GM10248 (cell line): ENCODE measurements at places on chromosomes 6 and 20.

- DNase-seq = no peak
Measured at GRCh38 chr6:116029535-116029934, 31.2 kb downstream of the FRK start.

- DNase-seq = no peak
Measured at GRCh38 chr6:7916959-7917358, 6.4 kb upstream of the TXNDC5 start.

GRCh38 chr6:49556429-49556837 is 6.0 kb downstream of the C6orf141 start:
- no peak for DNase-seq

DNA sequence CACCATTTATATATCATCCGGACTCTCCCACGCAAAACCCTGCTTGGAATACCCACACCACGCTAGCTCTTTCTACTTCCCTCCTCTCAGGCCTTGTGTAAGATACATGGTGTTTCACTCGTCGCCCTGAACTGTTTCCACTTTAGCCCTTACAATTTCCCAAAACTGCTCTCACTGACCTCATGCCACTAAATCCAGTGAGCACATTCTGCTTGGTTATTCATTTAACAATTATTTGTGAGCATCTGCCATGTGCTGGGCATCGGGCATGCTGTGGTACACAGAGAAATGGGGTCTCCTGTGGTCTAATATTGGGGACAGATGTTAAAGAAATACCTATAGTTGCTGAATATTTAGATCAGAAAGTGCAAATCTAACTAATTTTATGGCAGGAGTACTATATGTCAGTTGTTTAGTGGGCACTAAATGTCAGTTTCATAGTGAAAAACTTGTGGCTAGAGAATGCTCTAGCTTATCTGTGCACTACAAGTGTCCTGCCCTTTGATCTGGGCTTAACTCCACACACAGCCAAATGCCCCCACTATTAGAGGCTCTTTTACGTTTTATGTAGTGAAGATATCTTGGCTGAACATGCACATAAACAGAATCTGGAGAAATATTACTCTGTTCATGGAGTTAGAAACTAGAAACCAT is 41.0 kb downstream of the PLEKHG1 start:
- DNase-seq = no peak

DNA sequence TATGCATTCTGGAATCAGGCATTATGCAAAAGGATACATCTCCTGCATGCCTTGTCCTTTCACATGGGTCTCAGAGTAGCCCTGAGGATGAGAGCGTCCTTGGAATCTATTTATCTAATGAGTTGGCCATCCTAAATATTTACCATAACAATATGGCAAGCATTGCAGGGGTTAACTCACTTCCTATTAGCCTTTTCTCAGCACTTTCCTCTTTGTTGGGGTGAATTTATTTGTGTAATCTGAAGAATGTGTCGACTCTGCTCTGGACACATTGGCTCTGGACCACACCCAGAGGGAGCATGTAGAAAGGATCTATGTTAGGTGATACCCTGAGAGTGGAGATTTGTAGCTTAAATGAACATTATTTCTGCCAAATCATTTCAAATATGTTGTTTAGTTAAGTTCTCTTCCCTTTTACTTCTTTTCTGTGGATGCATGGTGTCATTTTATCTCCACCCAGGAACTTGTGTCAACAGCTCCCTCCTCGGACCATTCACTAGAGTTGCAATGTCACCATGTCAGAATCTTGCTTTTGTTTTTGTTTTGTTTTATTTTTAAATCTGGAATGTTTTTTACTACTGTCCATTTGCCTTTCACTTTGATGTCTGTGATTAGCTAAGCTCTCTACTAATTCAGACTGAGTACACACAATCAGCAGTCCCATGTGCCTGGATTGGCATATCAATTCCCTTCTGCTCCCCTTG is 757.0 kb upstream of the MMS22L start:
- DNase-seq = no peak

DNA sequence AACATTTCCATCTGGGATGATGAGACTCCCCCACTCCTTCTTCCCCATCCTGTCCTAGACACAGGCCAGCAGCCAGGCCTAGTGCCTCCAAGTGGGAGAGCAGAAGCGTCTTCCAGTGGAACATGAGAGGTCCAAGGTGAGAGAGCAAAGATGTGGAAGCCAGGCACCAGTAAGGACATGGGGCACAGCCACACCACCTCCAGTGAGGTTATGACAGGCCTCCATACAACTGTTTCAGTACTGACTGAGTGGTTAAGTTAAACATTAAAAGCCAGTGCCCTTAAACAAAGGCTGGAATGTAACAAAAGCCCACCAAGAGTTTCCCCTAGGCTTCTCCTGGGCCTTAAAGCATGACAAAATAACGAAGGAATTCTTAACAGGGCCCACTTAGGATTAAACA is 5.3 kb downstream of the ZBTB24 start:
- no peak for DNase-seq
